ENCODE measurements at places on chromosomes 6 and 20.

DNA sequence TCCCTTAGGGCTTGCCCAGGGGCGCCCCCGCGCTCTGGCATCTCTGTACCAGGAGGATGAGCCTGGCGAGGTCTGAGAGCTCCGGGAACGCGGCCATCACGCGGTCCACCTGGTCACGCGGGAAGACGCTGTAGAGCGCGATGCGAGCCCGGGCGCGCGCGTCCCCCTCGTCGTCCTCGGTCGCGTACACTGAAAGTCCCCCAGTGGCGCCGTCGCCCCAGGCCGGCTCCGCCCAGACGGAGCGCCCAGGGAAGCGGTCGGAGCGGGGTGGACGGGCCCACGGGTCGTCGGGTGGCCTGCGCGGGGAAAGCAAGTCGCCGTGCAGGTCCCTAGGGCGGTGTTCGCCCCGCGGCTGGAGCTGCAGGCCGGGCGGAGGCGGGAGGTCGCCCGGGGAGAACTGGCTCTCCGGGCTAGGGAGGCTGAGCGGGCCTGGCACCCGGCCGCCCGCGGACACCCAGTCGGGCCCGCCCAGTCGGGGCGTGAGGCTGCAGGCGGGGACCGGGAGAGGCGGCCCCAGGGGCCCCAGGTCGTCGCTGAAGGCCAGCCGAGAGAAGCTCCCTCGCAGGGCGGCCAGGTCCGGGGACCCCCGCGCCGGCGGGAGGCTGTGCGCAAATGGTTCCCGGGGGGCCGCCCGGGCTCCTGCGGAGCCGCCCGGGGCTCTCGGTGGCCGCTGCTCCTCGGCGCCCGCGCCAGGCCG, 34.0 kb downstream of the ZC3H12D start:
- peak; percentile 14 for DNase-seq

GRCh38 chr6:106275692-106276091, 49.9 kb downstream of the ATG5 start:
- DNase-seq = no peak

DNA sequence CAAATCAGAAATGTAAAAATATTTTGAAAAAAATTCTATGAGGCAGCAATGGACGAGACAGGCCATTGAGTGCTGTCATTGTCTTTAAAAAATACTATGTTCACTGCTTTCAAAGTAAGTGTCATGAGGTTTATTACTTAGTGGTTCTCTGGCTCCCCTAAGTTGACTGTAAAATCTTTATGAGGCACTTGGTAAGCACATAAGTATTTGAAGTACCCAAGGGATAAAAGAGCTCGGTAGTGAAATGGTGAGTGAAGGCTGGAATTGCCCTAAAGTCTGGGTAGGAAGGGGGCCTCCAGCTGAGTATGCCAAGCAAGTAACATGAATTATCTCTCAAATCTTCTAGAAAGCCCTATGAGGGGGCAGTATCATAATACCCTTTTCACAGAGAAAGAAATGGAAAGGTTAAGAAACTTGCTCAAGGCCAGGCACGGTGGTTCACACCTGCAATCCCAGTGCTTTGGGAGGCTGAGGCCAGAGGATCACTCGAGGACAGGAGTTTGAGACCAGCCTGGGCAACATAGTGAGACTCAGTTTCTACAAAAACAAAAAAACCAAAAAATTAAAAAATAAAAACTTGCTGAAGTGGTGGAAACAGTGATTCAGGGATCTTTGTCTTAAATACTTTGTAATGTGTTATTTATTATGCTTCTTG, 5.5 kb upstream of the CTCFL start:
- no peak for DNase-seq

DNA sequence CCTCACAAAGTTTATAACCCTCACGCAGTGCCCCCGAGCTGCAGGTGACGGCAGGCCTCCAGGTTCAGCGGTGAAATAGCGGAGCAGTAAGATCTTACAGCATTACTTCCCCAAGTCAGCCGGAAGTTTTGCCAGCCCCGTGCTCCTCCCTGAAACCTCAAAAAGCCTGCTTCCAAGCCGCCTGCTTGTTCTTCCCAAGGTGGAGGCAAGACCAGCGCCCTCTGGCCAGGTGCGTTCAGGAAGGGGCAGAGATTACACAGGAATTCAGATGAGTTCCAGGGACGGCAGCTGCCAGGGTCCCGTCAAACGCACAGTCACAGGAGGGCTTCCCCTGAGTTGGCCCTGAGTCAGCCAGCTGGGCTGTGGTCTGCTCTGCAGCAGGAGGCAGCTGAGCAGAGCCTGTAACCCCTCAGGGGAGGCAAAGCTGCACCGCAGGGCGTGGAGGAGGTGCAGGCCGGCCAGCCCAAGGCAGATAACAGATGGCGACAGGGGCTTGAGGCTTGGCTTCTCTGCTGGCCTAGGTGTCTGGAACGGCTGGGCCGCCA, 124.1 kb upstream of the RPS6KA2 start:
- DNase-seq = no peak

DNA sequence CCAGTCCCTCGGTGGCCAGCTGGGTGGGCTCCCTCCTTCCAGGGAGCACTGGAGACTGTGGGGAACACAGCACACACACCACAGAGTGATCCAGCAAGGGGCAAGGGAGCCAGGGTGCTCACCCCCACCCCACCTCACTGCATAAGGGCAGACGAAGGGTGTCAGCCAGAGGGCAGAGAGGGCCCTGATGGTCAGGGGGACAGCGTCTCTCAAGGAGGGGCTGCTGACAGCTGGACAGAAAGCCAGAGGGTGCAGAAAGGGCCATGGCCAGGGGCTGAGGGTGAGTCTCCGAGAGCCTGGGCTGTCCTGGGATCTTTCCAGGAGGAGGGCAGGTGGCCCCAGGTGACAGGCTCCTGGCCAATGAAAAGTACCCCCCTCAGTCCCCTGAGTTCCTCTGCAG, 73.4 kb upstream of the PMEPA1 start:
- no peak for DNase-seq

DNA sequence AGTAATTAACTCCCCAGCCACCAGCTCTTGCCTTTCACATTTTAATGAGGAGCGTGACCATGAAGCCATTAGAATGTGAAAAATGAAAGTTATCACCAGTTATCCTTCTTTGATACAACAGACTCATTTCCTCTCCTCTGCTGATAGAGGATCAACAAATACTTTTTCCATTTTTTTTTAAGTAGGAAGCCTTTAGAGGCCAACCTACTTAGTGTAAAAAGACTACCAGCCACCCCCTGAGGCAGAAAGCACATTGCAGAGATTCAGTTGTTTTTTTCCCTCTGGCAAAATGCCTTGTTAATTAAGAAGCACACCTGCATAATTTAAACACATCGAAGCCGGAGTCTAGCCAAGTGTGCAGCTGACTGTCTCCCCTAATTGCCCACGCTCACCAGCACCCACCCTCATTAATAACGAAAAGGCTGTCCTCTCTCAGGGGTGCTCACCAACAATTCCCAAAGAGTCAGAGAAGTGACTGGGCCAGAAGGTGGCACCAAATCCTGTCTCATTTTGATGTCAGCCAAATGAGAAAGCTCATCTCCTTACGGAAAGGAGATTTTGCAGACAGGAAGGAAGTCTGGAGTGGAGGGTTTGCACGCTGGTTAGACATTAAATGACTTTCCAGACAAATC, 60.9 kb upstream of the MC3R start:
- DNase-seq = no peak

GRCh38 chr6:13978102-13978640, 53.4 kb downstream of the RNF182 start:
- DNase-seq = no peak

DNA sequence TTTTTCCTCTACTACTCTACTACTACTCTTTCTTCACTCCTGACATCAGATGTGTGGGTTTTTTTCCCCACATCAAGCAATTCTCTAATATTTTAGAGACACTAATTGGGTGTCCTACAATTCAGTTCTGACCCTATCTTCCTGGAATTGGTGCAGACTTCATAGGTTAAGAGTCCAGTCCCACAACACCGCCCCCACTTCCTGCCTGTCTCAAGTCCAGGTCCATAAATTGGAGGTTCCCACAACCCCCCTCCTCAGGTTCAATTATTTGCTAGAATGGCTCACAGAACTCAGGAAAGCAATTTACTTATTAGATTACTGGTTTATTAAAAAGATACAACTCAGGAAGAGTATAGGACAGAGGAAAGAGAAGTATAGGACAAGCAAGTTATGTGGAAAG, 25.7 kb upstream of the SLC2A12 start:
- DNase-seq = no peak

GRCh38 chr6:149164199-149164750, 153.2 kb upstream of the TAB2 start:
- no peak for DNase-seq

DNA sequence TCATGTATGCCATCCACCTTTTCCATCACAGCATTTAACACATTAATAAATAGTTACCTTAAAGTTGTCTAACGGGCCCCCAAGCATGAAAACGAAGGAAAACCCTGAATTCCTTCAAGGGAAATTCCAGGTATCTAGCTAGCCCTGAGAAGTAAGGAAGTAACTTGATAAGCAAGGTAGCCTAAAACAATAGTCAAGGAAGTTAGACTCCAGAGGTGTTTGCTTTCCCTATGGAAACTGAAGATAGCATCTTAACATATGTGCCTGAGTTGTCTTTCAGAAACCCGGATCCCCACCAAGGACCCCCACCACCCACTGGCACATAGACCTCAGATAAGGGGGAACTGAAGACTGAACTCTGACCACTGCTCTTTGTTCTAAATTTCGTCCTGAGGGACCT, 127.4 kb downstream of the TBXT start:
- DNase-seq = no peak

- DNase-seq = no peak
Observed at GRCh38 chr6:131729550-131729949, 18.7 kb upstream of the CTAGE9 start.

- DNase-seq = no peak
Observed at GRCh38 chr6:101626269-101626668, 232.8 kb downstream of the GRIK2 start.

DNA sequence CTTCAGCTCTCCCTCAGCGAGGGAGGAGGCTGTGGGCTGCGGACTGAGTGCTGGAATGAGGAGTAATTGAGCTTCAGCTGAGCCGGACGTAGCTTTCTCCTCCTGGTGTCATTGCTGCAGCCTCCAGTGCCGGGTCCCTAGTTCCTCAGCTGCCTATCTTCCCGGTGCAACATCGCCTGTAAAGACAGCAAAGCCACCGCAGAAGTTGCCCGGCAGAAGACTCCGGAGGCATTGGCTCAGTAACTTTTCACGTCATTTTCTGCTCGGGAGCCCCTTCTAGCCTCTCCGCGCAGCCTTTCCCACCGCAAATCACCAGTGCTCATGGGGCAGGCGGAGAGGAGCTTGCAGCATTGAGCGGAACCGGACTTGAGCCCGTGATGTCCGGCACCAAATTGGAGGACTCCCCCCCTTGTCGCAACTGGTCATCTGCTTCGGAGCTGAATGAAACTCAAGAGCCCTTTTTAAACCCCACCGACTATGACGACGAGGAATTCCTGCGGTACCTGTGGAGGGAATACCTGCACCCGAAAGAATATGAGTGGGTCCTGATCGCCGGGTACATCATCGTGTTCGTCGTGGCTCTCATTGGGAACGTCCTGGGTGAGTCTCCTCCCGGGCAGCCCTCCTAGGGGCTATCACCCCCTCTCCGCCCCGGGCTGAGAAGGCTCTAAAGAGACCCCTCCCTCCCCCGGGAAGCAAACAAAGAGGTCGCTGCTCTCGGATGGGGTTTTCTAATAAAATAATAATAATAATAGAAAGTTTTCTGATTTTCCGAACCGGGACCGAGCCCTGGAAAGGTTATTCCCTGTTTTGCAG, at the start of gene HCRTR2:
Gene HCRTR2, plus strand, starts transcription at position 305 of the 816 bp plus-strand sequence. Its CDS starts 73 bp downstream, at position 378.
- DNase-seq = peak; percentile 1

DNA sequence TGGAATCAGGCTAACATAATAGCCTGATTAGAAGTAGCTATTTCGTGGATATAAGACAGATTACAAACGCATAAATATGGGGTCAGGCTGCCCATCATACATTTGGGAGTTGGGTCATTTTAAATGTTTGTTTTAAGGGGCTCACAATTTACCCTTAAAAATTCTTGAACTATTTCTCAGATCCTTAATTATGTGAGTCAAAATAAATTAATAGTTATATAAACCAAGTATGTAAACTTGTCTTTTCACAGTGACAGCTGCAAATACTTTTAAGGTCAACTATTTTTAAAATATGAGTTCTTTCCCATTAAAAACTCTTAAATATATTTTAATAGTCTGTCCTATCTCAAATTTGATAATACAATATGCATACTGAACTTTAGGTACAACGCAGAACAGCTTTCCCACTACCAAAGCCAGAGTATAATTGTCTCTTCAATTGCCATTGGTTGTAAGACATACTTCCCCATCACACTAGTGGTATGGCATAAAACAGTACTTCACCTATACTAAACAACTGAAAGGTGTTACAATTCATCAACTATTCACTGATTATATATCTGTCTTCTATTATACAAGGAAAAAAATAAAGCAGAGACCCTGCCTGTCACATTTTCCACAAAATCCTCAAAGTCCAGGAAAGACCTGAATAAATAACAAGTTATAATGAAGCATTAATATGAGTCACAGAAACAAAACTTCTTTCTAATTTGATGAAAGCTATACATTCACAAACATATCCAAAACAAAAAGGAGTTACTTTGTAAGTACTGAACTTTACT, 80.8 kb upstream of the COL21A1 start:
- no peak for DNase-seq

DNA sequence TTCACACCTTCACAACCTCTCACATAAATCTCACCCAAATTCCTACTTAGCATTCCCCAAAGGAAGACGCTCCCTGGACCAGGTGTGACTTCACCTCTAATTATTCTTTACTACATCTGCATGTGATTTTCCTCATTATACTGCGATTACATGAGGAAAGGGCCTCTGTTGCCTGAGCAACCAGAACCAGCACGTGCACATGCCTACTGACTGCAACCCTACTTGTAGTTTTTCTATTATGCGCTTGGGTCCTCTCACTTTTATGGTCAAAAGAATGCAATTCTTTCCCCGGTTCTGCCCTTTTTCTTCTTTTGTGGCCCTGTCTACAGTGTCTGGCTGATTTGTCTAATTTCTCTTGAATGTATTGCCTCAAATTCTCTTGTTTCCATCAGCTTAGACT, 20.4 kb upstream of the ANKEF1 start:
- no peak for DNase-seq

DNA sequence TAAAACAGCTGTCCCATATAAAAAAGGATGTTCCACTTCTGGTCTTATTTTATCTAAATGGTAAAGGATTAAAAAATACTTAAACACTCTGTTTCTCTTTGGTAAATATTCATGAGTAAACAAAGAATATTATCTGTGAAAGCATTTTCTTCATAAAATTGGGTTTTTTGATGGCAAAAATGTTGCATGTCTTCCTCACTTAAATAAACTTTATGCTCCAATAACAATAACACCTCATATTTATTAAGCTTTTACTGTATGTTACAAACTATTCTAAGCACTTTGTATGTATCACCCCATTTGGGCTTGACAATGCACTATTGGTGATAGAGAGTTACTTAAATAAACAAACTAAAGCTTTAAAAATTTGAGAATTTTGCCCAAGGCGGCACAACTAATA, 91.9 kb downstream of the PHIP start:
- DNase-seq = no peak
